ENCODE measurements at places on chromosomes 6 and 20.
A peak's percentile ranks its signal among the peaks of the same experiment; 100 is the strongest.

DNA sequence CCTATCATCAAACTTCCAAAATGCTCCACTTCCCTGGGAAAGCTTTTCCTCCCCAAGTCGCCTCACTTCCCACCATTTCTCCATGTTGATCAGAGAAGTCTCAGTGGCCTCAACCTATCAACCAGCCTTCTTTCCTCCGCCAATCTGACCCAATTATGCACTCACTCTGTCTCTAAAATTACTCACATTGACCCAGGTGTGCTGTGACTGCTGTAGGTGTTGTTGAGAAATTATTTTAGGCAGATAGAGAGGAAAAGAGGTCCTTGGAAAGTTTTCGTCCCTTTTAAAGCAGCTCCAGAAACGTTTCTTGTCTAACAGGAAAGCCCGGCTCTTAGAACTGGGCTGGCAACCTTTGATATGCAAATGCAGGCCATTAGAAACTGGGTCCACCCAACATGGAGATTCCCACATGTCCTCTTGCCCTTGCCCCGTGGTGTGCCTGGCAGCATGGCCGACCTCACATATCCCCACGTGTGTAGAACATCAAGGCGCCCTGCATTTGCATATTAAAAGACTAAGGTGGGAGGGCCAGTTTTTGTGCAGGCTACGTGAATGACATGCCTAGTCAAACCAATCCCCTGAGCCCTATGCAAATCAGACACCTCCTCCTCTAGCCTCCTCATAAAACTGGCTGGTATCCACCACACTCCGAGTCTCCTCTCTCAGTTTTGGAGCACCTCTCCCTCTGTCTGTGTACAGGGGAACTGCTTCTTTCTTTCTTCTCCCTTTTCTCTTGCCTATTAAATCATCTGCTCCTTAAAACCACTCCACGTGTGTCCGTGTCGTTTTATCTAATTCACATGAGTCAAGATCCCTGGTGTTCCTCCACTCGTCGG lies 12.9 kb downstream of the IPCEF1 start:
- DNase-seq, result peak; percentile 35

GRCh38 chr20:56626367-56627121 lies 2.6 kb upstream of the TFAP2C start:
- peak; percentile 67 for DNase-seq

DNA sequence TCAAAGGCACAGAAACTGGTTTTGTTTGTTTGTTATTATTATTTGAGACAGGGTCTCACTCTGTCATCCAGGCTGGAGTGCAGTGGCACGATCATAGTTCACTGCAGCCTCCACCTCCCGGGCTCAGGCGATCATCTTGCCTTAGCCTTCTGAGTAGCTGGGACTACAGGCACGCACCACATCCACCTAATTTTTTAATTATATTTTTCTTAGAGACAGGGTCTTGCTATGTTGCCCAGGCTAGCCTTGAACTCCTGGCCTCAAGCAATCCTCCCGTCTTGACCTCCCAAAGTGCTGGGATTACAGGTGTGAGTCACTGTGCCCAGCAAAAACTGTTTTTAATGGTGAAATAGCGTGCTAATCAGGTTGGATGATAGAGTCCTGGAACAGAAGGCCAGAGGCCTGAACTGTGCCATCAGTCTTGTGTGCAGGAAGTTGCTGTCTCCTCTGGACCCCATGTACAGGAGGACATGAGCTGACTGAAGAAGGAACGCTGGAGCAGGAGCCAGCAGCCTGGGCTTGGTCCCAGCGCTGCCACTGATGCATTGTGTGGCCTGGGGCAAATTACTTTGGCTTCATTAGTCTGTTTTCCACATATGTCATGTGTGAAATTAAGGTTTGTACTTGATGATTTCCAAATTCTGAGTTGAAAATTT lies 4.9 kb downstream of the TM9SF4 start:
- DNase-seq, result no peak

DNA sequence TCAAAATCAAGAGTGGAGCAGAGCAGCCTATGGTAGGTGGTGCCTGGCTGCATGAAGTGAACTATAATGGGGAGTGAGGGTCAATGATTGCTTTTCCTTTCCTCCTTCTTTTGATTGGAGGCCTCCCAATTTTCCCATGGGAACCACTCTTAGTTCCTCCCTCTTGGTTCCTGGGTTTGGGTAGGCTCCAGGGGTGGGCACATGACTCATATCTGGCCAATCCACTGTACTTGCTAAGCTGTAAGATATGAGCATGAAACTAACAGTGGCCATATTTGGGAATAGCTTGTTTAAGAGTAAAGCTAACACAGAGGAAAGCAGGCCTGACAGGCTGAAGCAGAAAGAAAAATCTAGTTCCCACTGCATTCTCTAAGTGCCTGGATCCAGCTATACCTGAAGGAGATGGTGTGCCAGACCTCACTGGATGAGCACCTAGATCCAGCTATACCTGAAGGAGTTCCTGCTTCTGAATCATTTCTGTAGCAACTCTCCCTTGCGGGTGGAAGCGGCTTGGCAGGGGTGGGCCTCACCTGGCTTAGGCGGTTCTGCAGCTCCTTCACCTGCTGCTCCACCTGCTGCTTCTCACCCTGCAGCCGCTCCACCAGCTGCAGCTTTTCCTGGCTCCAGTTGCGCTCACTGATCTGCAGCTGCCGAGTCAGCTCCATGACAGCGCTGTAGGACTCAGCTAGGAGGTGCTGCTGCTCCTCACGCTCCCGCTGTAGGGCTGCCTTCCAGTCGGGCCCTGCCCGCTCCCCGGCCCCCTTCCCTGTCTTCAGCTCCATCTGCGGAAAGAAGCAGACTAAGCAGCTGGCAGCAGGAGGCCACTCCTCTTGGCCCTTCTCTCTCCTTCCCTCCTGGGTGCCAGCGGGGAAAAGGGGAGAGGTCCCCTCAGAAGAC lies 29.0 kb upstream of the DSN1 start:
- peak; percentile 34 for DNase-seq

GRCh38 chr6:149846321-149846720 lies 17.8 kb downstream of the LRP11 start:
- no peak for DNase-seq

- DNase-seq, result no peak
Measured at GRCh38 chr20:59810449-59811187, 122.8 kb downstream of the SYCP2 start.

GRCh38 chr20:15047601-15048000 lies 710.2 kb upstream of the FLRT3 start:
- no peak for DNase-seq

Measured in NB4 (cell line).